ENCODE measurements at places on chromosomes 1 and 21.

DNA sequence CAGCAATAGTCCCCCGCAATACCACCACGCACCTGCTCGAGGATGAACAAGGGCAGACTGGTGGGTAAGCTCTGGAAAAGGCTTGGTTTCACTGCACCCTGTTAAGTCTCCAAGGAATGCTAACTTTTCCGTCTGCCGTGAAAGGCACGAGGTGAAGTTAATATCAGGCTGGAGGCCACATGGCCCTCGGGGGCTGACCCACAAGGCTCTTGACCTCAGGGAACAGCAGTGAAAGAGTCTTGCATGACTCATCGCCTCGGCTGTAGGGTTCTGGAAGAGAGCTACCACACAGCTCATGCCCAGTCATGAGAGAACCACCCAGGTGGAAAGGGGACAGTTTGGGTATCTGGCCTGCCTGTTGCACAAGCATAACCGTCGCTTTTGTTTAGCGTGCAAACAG lies 24.7 kb downstream of the SCCPDH start:
- DNase-seq: no peak

GRCh38 chr1:246213502-246213901 lies 293.6 kb downstream of the SMYD3 start:
- no peak for DNase-seq

GRCh38 chr1:27536767-27537166 lies 46.8 kb upstream of the WASF2 start:
- no peak for DNase-seq

GRCh38 chr1:241998412-241998921 lies 431 bp downstream of the MAP1LC3C start:
- DNase-seq: peak; percentile 26

- no peak for DNase-seq
Measured at GRCh38 chr1:155983191-155984024, 5.1 kb upstream of the ARHGEF2 start.

DNA sequence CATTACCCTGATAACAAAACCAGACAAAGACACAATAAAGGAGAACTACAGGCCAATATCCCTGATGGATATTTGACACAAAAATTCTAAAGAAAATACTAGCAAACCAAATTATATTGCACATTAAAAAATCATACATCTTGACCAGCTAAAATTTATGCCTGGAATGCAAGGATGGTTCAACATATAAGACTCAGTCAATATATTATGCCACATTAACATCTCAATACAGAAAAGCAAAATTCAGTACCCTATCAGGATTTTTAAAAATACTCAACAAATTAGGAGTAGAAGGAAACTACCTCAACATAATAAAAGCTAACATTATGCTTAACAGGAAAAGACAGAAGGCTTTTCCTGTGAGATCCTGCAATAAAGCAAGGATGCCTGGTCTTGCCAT lies 177.1 kb downstream of the MAGI3 start:
- DNase-seq: no peak
